ENCODE measurements at places on chromosomes 7 and 10.

GRCh38 chr10:3619241-3619640 is 165.8 kb downstream of the KLF6 start:
- no peak for DNase-seq

DNA sequence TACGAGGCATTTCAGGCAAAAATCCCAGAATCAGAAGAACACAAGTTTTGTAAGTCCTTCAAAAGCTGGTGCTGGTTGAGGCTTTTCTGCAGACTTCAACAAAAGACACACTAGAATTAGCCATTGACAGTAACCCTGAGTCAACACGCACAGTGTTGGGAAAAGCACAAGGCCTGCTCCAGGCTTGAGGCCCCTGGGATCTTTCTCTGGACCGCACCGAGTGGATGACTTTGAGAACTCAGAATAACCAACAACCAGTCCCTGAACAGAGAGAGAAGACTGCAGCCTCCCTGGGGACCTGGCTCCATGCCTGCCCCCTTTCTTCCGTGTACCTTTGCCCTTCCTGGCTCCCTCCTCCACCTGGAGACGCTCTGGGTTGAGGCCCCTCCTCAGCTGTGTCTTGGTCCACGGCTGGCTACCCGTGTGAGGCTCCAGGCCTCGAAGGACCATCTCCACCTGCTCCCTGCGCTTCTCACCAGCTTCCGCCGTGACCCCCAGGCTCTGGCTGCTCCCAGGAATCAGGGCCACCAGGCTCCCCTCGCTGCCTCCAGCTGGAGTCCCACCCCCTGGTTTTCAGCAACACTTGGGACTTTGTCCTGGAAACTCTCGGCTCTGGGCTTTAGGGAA is 28.4 kb downstream of the DIP2C start:
- DNase-seq, result no peak

DNA sequence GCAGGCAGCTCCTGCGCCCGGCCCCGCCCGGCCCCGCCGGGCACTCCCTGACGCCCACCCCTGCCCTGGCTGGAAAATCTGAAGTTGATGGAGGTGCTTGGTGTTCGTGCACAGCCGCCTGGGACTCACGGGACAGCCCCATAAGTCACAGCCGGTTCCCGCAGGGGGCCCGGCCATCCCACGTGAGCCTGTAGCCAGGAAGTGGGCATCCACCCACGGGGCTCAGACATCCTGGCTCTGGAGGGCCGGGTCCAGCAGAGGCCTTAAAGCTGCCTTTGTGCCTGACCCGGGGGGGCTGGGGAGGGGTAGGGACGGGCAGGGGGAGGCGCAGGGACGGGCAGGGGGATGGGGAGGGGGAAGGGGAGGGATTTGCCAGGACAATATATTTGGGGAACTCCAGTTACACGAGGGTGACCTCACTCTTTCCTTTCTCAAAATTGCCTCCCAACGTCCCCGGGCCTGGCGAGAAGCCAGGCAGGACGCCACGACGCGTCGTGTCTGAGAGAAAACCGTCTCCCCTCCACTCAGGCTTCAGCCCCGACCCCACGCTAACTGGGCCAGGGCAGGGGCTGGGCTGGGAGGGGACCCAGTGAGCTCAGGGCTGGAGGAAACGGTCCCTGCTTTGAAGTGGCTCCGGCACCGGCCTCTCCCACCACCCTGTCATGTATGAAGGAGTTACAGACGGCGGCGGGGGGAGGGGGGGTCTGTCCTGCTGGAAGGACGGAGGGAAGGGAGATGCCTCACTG is 82.1 kb upstream of the PDGFA start:
- DNase-seq, result peak; percentile 88

GRCh38 chr10:95841661-95842498 is 65.9 kb upstream of the CC2D2B start:
- DNase-seq, result no peak

- no peak for DNase-seq
These were observed 4.3 kb downstream of the CAV2 start for GRCh38 chr7:116503835-116504234.

- DNase-seq, result no peak
These were observed 145.8 kb upstream of the ANK3 start for GRCh38 chr10:60535427-60535826.

GRCh38 chr7:93945083-93945482 is 23.5 kb downstream of the GNG11 start:
- no peak for DNase-seq

- DNase-seq, result no peak
These were observed 63.1 kb downstream of the PYROXD2 start for GRCh38 chr10:98351831-98352402.

GRCh38 chr10:59362144-59362958 is at the start of gene FAM13C:
TSS of gene FAM13C (minus strand) at chr10:59362549. CDS start at chr10:59362460, 89 bp downstream.
- DNase-seq, result peak; percentile 32

DNA sequence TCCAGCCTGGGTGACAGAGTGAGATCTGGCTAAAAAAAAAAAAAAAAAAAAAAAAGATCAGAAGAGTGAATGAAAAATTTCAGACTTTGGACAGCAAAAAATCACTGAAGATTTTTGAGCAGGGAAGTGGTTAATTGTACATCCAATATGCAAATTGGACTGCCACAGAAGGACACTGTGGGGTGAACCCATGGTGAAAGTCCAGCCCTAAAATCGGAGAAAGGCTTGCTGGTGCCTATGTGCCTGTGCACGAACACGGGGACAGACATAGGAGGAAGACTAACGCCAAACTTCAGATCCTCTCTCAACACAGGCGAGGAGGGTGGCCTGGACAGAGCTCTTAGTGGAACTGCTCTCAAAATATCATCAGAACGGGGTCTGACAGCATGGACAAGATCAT is 65.5 kb downstream of the FAM171A1 start:
- DNase-seq, result no peak

GRCh38 chr7:30155481-30155880 is 20.7 kb downstream of the MTURN start:
- no peak for DNase-seq

DNA sequence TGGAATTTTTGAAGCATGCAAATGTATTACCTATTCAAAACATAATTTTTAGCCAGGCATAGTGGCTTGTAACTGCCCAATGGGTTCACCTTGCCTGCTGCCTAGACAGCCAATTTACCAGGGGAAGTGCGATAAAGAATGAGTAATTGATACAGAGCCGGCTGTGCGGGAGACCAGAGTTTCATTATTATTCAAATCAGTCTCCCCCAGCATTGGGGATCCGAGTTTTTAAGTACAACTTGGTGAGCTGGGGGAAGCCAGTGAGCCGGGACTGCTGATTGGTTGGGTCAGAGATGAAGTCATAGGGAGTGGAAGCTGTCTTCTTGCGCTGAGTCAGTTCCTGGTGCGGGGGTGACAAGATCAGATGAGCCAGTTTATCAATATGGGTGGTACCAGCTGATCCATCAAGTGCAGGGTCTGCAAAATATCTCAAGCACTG is 29.1 kb upstream of the NRBF2 start:
- DNase-seq, result no peak

GRCh38 chr7:151732292-151732691 is 144.6 kb downstream of the PRKAG2 start:
- no peak for DNase-seq

GRCh38 chr10:15084502-15084922 is 4.1 kb downstream of the ACBD7 start:
- DNase-seq, result no peak

GRCh38 chr7:81256991-81257390 is 338.1 kb upstream of the SEMA3C start:
- no peak for DNase-seq

- no peak for DNase-seq
These were observed 14.1 kb downstream of the CXCL12 start for GRCh38 chr10:44370731-44371248.

Data from GM13976 (cell line).